ENCODE measurements at places on chromosomes 5 and 9.
A peak's percentile ranks its signal among the peaks of the same experiment; 100 is the strongest.

DNA sequence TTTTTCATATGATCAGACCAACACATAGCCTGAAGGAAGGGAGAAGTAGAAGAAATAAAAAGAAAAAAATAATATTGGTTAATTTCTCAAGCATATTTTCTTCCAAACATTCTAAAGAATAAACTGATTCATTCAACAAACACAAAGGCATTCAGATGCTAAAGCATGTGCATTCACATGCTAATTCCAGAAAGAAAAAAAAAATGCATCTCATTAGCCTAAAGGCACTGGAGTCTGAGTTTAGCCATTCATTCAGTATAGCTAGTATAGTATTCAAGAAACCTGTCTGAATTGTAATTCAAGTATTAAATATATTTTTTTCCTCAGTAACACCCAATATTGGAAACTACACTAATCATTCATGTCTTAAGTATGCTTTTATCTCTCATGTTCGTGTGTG is 61.0 kb upstream of the FER start:
- no peak for ATAC-seq

DNA sequence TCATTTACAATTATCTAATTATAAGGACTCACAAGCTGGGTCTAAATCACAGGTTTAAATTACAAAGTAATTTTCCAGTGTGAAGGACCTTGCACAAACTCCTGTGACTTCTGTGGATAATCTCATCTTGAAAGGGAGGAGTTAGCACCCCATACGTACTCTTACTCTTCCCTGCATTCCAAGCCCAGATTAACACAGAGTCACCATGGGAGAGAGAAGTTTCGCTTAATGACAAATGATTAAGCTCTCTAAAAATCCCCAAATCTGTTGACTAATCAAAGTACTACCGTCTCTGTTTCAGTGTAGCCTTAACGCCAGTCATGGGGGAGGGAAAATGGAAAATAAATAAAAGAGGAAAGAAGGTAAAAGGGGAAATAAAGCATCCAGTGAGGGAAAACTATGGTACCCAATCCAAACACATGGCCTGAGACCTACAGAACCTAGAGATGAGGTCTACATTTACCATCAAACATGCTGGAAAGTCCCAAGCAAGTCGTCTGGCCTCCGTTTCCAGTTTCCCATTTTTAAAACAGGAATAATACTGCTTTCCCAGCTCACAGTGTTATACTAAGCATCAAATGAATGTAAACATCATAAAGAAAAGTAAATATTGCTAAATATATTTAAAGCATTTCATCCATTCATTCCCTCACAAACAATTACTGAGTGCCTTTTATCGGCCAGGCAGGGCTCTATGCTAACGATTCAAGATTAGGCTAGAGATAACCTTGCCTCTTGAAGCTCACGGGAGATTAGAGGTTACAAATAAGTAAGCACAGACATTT is 63.2 kb downstream of the PCA3 start:
- ATAC-seq = no peak

DNA sequence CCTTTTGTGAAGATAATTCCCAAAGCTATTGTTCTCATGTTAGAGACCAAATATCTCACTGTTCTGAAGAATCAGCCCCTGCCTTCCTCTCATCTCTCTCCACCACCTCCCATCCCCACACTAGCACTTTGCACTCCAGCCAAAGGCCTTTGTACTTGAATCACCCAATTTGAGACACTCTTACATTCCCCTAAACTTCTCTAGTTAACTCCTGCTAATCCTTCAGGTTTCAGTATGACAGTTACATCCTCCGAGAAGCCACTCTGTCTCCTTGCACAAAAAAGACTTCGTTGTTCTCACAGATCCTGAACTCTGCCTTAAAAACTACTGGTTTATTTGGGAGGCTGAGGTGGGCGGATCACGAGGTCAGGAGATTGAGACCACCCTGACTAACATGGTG is 227.5 kb downstream of the PIK3R1 start:
- ATAC-seq = no peak

DNA sequence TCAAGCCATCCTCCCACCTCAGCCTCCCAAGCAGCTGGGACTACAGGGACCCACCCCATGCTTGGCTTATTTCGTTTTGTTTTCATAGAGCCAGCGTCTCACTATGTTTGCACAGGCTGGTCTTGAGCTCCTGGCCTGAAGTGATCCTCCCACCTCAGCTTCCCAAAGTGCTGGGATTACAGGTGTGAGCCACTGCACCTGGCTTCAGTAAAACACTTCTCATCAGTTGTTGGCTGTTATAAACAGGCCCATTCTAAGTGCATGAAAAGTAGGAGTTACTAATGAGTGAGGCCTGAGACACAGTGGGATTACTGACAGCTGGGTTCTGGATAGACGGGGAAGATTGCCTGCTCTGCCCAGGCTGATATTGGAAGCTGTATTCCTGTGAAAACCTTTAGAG is 3.5 kb downstream of the CRB2 start:
- no peak for ATAC-seq

GRCh38 chr9:61670616-61671015 is 480.8 kb downstream of the SPATA31A7 start:
- no peak for ATAC-seq

- ATAC-seq = no peak
These were observed 59.1 kb downstream of the BOD1 start for GRCh38 chr5:173557123-173557903.

GRCh38 chr5:82183828-82184227 is 94.3 kb downstream of the RPS23 start:
- peak; percentile 98 for ATAC-seq

DNA sequence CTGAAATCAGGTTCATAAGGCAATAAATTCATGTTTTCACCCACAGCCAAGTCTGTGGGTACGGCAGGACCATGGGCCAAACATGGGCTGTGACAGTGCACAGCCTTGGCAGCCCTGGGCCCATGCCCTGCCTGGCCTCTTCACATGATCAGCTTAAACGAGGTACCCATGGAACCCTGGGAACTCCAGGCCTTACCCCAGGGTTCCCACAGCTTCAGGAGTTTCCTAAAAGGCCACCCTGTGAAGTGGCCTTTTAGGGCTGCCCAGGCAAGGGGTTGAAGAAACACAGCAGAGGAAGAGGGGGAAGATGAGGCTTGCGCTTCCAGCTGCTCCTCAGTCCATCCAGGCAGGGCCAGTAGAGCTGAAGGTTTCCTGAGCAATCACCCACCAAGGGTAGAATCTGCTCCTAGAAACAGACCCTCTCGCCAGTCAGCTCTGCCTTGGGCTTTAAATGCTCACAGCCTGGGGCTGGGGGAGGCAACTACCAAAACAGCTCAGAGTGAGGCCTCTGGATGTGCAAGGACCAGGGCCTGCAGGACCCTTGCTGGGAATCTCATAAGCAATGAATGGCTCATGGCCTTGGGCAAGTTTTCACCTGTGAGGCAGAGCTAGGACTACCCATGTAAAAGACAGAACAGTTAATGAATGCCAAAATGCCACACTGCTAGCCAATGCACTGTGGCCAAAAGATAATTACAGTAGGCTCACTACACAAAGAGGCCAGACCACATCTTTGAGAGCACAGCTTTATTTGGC is 79.3 kb upstream of the LRRTM2 start:
- no peak for ATAC-seq

- no peak for ATAC-seq
These were observed 77.3 kb downstream of the KCTD16 start for GRCh38 chr5:144248015-144248414.

GRCh38 chr9:68603371-68603770 is 62.7 kb upstream of the TMEM252 start:
- ATAC-seq = no peak

DNA sequence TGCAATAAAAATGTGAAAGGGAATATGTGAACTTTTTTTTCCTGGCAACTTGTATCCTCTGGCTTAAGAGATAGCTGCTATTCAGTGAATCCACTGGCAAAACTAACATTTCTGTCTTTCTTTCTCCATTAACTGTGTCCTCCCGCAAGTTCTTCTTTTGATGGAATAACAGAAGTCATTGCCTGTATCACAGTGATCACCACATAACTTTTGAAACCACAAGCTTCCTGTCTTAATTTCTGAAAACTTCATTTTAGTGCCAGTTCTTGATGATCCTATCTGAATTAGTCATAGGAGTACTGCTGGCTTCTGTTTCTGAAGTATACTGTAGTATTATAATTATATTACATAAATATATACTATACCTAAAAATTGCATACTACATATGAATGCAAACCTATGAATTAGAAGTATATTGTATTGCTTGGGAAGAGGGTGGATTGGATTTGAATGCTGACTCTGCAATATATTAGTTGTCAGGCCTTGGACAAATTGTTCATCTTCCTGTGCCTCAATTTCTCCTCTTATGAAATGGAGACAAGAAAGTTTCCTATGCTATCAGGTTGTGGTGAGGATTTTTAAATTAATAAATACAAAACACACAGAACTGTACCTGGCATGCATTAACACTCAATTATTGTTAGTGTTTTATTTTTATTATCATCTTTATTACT is 441.6 kb downstream of the CETN3 start:
- ATAC-seq = no peak

DNA sequence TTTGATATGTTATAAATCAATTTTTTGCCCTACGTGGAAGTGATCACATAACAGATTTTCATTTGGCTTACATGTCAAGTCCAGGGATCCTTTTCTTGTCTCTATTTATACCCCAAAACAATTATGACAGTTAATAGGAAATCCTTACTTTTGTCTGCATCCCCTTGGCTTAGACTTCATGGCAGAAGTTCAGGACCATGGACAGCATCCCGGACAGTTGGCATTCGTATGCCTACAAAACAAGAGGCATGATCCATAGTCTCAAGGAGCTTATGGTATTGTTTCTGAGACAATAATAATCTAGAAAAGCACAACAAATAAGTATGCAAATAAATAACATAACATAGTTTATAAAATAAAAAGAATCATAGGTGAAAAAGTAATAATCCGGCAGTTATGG is 214.3 kb upstream of the GRIA1 start:
- no peak for ATAC-seq

- no peak for ATAC-seq
These were observed 289.5 kb downstream of the IRX2 start for GRCh38 chr5:2461701-2462691.

DNA sequence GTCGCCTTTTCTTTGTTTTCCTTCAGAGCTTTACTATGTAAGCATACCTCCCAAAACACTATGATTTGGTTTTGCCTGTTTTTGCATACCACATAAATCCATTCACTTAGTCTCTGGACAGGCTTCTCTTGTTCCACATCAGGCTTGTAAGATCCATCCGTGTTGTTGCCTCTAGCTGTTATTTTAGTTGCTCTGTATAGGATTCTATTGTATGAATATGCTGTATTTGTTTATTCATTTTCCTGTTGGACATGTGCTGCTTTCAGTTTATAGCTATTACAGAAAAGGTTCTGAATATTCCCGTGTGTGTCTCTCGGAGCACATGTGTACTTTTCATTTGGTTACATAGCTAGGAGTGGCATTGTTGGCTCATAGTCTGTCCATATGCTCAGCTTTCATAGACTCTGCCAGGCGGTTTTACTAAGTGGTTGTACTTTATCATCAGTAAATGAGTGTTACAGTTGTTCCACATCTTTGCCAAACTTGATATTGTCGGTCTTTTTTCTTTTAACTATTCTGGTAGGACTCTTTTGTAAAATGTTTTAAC is 41.8 kb downstream of the NUP214 start:
- ATAC-seq = no peak

DNA sequence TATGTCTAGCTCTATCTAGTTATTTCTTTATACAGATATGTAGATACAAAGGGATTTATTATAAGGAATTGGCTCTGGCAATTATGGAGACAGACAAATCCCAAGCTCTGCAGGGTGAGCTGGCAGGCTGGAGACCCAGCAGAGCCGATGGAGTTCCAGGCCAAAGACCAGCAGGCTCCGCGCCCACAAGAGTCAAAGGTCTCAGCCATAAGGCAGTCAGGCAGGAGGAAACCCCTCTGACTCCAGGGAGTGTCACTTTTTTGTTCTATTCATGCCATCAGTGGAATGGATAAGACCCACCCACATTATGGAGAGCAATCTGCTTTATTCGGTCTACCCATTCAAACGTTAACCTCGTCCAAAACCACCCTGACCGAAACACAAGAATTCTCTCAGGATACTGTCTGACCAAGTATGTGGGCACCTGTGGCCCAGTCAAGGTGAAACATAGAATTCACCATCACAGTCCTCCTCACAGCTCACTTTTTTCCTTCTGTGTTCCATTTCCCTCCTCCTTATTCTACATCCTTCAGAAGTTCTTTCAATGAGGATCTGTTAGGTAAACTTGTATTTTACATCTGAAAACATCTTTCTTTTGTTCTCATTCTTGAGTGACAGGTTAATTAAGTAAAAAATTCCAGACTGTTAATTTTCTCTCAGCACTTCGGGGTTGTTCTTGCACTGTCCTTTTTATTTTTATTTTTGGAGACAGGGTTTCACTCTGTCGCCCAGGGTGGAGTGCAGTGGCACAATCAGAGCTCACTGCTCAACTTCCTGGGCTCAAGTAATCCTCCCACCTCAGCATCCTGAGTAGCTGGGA is 21.2 kb downstream of the RNF130 start:
- no peak for ATAC-seq

- peak; percentile 22 for ATAC-seq
These were observed 38.4 kb upstream of the HAND1 start for GRCh38 chr5:154516475-154516874.

DNA sequence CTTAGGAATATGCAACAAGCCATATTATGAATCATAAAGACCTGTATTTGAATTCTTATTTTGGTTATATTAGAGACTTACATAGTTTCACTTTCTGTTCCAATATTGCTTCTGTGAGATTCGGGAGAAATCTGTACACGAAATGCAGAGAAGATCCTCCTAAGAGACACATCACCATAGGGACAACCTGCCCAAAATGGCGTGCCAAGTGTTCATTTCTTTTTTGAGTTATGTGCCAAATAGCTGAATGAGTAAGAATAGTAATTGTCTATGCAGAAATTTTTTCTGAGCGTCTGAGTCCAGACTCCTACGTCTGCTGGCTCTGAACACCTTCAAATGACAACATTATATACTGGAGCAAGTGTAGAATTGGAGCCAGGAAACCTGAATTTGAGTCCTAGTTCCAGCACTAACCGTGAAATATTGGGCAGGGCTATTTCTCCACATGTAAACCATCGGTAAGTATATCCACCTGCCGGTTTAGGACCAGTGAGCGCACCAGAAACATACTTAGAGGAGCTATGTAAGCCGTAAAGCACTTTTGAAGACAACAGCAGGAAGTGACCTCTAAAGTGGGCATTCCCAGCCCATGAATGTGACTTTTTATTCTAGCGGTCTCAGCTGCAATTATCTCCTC is 163.9 kb upstream of the DMRT1 start:
- peak; percentile 15 for ATAC-seq

GRCh38 chr5:102902135-102902448 is 147.0 kb downstream of the PAM start:
- no peak for ATAC-seq

- ATAC-seq = no peak
These were observed 723 bp upstream of the LCN15 start for GRCh38 chr9:136765041-136765440.

GRCh38 chr5:149413477-149414210 is 34.6 kb upstream of the IL17B start:
- no peak for ATAC-seq

- ATAC-seq = no peak
These were observed 57.2 kb downstream of the RANBP6 start for GRCh38 chr9:5958273-5958672.

Measured in esophagus mucosa (tissue), 1 donor.